ENCODE measurements at places on chromosomes 7 and 10. TPM values are rescaled to one million over a fixed set of nuclear protein-coding genes. Genes with fewer than 3 reads are reported as not detected.

- H3K27ac ChIP-seq, result no peak within 1 kb of the TSS
- no peak for DNase-seq
- H3K4me1 ChIP-seq, result no peaks in the 10 kb centered on the region
- H3K27me3 ChIP-seq, result no peaks in the 10 kb centered on the region
- no peaks in the 10 kb centered on the region for H3K36me3 ChIP-seq
These were observed at the start of gene CPA2 for GRCh38 chr7:130266258-130266960. Gene CPA2 (plus strand): TSS chr7:130266863. CDS start chr7:130266882, 19 bp downstream.

SUFU gene
- total RNA-seq, result 5.3 TPM

GRCh38 chr10:79313320-79313719, 33.9 kb upstream of the PPIF start:
- H3K4me3 ChIP-seq, result no peak overlapping the region
- no peak for DNase-seq
- H3K4me1 ChIP-seq, result no peaks in the 10 kb centered on the region
- peaks cover 16% of the 10 kb centered on the region for H3K36me3 ChIP-seq

- no peaks in the 10 kb centered on the region for H3K4me1 ChIP-seq
- no peak overlapping the region for H3K27ac ChIP-seq
- H3K4me3 ChIP-seq, result no peak overlapping the region
- no peaks in the 10 kb centered on the region for H3K27me3 ChIP-seq
These were observed 386.1 kb upstream of the COBL start for GRCh38 chr7:51702673-51703072.

IKZF1 gene
- 9.0 TPM for total RNA-seq

GRCh38 chr10:43353495-43354329, 17.7 kb upstream of the FXYD4 start:
- H3K36me3 ChIP-seq, result no peaks in the 10 kb centered on the region
- H3K4me1 ChIP-seq, result no peaks in the 10 kb centered on the region
- H3K27ac ChIP-seq, result no peak overlapping the region
- H3K4me3 ChIP-seq, result no peak overlapping the region
- no peaks in the 10 kb centered on the region for H3K27me3 ChIP-seq

GRCh38 chr10:130040817-130041330, 69.8 kb downstream of the C10orf143 start:
- no peak overlapping the region for H3K27ac ChIP-seq
- no peaks in the 10 kb centered on the region for H3K27me3 ChIP-seq
- no peaks in the 10 kb centered on the region for H3K36me3 ChIP-seq
- H3K4me1 ChIP-seq, result no peaks in the 10 kb centered on the region
- no peak overlapping the region for H3K4me3 ChIP-seq

IFIT2 gene
- total RNA-seq, result 10.4 TPM

SLC13A1 gene
- not detected for total RNA-seq

NANOS1 gene
- total RNA-seq, result not detected

- no peak overlapping the region for H3K27ac ChIP-seq
- no peaks in the 10 kb centered on the region for H3K4me1 ChIP-seq
- H3K36me3 ChIP-seq, result no peaks in the 10 kb centered on the region
These were observed 31.1 kb downstream of the SEMA3E start for GRCh38 chr7:83617858-83618257.

GRCh38 chr10:36188461-36188860, 546.4 kb upstream of the FZD8 start:
- H3K4me3 ChIP-seq, result no peak overlapping the region
- no peaks in the 10 kb centered on the region for H3K27me3 ChIP-seq
- H3K27ac ChIP-seq, result no peak overlapping the region
- H3K36me3 ChIP-seq, result no peaks in the 10 kb centered on the region
- DNase-seq, result no peak

DNA sequence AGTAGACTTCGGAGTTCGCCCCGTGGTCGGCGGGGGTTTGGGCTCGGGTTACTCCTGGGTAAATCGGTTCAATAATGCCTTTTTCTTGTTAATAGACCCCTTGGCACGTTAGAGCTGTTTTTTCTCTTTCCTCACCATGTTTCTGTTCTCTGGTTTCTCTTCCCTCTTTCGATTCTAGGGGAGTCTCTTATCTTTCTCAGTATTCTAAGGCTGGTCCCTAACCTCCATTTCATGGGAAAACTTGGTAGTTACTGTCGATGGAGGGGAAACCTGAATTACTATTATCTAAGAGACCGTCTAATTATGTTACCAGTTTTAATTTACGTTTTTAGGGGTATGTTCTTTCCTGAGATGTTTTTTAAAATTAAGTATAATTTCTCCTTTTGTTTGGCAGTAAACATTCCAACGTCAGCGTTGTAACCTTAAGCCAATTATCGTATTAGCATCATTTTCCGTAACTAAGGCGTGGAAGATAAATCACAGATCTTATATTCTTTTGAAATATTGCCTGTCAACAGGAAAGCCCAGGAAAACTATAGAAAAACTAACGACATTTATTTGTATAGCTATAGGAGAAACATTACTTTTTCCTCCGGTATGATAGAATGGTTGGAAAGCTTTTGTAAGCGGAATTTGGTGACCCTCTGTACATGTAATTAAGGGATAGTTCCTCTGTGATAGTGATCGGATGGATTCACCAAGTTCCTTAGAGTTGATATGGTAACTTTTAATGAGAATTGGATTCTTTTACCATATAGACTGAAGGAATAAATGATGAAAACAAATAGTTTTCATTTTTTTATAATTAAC, 847 bp downstream of the BTAF1 start:
- H3K36me3 ChIP-seq, result no peaks in the 10 kb centered on the region
- DNase-seq, result no peak
- peak overlapping the region; percentile 69 for H3K4me3 ChIP-seq
- H3K27me3 ChIP-seq, result no peaks in the 10 kb centered on the region

LLCFC1 gene
- not detected for total RNA-seq

- H3K4me3 ChIP-seq, result no peak overlapping the region
- H3K36me3 ChIP-seq, result no peaks in the 10 kb centered on the region
- no peaks in the 10 kb centered on the region for H3K27me3 ChIP-seq
- DNase-seq, result no peak
- no peak overlapping the region for H3K27ac ChIP-seq
- H3K4me1 ChIP-seq, result no peaks in the 10 kb centered on the region
These were observed 30.5 kb upstream of the TRIM8 start for GRCh38 chr10:102613785-102614184.

DNA sequence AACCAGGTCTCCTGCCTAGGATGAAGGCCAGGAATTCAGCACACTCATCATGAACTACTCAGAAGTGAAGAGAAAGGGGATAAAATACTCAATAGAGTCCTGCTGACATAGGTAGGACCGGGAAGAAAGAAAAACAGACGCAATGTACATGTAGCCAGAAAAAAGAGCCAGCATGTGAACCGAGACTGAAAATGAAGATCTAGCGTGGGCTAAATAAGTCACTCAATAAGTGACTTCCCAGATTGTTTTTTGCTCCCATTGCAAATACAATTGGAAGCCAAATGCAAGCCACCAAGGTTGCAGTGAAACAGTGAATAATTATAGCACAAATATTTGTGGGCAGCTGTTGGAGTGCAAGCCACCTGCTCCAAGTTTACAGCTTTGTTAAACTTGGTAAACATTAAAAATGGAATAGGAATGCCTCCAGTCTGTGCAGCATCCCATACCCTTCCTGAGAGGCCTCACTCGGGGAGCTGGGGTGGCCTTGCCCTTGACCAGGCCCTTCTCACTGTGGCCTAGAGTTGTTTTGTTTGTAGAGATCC, 34.7 kb upstream of the HPS1 start:
- H3K4me3 ChIP-seq, result no peak overlapping the region
- H3K36me3 ChIP-seq, result no peaks in the 10 kb centered on the region
- no peak overlapping the region for H3K27ac ChIP-seq
- DNase-seq, result no peak
- H3K27me3 ChIP-seq, result no peaks in the 10 kb centered on the region

- no peak overlapping the region for H3K27ac ChIP-seq
- H3K36me3 ChIP-seq, result no peaks in the 10 kb centered on the region
- no peak overlapping the region for H3K4me3 ChIP-seq
- no peak for DNase-seq
- peaks cover 12% of the 10 kb centered on the region for H3K27me3 ChIP-seq
- no peaks in the 10 kb centered on the region for H3K4me1 ChIP-seq
These were observed 1.9 kb upstream of the ARHGAP22 start for GRCh38 chr10:48606530-48607355.

DNA sequence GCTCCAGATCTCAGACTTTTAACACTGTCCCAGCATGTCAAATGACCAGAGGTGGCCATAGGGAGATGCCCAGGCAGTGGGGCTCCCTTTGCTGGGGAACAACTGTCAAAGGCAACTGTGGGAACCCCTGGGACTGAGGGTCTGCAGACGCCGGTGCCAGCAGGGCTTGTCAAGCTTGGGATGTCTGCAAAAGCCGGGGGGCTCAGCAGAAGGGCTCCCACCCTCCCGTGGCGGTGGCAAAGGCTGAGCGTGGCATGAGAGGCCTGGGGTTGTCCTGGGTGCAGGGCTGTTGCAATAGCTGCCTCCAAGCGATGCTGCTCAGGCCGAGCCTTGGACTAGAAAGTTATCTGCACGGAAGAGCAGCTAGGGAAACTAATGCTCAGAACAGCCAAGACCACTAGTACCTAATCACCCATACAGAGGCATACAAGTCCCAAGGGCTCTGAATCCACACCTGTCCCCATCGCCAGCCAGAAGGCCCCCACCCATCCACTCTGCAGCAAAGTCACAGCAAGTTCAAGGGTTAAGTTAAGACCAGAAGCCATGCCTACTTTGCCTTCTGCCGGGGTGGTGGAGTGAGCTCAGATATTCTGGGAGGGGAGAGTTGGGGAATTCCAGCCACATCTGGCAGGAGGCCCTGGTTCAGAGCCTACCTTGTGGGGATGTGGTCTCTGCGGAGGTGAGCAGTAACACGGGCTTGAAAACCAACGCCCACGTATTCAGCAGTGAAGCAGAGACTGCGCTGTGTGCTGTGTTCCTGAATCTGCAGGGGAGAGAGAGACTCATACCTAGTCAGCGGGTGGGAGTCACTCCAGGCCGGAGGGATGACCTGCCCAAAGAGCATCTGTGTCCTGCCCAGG, 4.6 kb downstream of the SH2B2 start:
- no peaks in the 10 kb centered on the region for H3K36me3 ChIP-seq
- no peak for DNase-seq
- H3K4me1 ChIP-seq, result no peaks in the 10 kb centered on the region
- H3K27ac ChIP-seq, result no peak overlapping the region
- no peaks in the 10 kb centered on the region for H3K27me3 ChIP-seq
- H3K4me3 ChIP-seq, result no peak overlapping the region

STEAP1 gene
- 12.5 TPM for total RNA-seq

DDC gene
- 37.9 TPM for total RNA-seq

- H3K4me1 ChIP-seq, result no peaks in the 10 kb centered on the region
- peak overlapping the region; percentile 93 for H3K4me3 ChIP-seq
- no peaks in the 10 kb centered on the region for H3K36me3 ChIP-seq
- no peaks in the 10 kb centered on the region for H3K27me3 ChIP-seq
These were observed 2.5 kb downstream of the P4HA1 start for GRCh38 chr10:73093922-73094850.

- H3K36me3 ChIP-seq, result no peaks in the 10 kb centered on the region
- no peaks in the 10 kb centered on the region for H3K4me1 ChIP-seq
- no peak overlapping the region for H3K4me3 ChIP-seq
- H3K27me3 ChIP-seq, result no peaks in the 10 kb centered on the region
- DNase-seq, result no peak
These were observed 5.8 kb downstream of the PLA2G12B start for GRCh38 chr10:72948762-72949161.

GRCh38 chr7:104956753-104957450, 57.1 kb upstream of the KMT2E start:
- H3K36me3 ChIP-seq, result no peaks in the 10 kb centered on the region
- H3K4me1 ChIP-seq, result no peaks in the 10 kb centered on the region
- no peaks in the 10 kb centered on the region for H3K27me3 ChIP-seq
- H3K4me3 ChIP-seq, result no peak overlapping the region
- H3K27ac ChIP-seq, result no peak overlapping the region
- DNase-seq, result no peak

- no peak overlapping the region for H3K4me3 ChIP-seq
- no peaks in the 10 kb centered on the region for H3K4me1 ChIP-seq
- no peaks in the 10 kb centered on the region for H3K27me3 ChIP-seq
- no peaks in the 10 kb centered on the region for H3K36me3 ChIP-seq
- H3K27ac ChIP-seq, result no peak overlapping the region
These were observed 61.3 kb downstream of the YKT6 start for GRCh38 chr7:44262031-44262430.

TMEM236 gene
- total RNA-seq, result 0.20 TPM

OR2A42 gene
- total RNA-seq, result not detected

- H3K4me1 ChIP-seq, result no peaks in the 10 kb centered on the region
- peak within 1 kb of the TSS; percentile 88 for H3K27ac ChIP-seq
- no peaks in the 10 kb centered on the region for H3K27me3 ChIP-seq
- DNase-seq, result peak; percentile 73
- H3K36me3 ChIP-seq, result no peaks in the 10 kb centered on the region
These were observed at the start of gene ZMYND11 for GRCh38 chr10:135132-135600. Gene ZMYND11 (plus strand): TSS chr10:135455. CDS start chr10:180013, 44,558 bp downstream.

DNA sequence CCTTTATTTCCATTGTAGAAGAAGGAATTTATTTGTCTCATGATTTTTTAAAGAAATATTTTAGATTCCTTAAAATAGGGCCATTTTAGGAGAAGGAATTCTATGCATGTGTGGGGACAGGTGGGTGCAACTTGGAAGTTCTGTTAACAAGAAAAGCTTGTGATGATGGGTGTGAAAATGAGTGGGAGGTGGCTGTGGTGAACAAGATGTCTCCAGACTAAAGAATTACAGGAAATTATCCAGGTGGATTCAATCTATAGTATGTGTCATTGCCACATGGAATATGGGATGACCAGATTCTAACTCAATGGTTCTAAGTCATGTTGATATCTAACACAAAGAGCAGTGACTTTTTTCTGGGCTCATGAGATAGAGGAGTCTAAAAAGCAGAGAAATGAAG, 229.6 kb upstream of the IGFBP3 start:
- H3K4me1 ChIP-seq, result peaks cover 20% of the 10 kb centered on the region
- no peaks in the 10 kb centered on the region for H3K36me3 ChIP-seq
- H3K27me3 ChIP-seq, result no peaks in the 10 kb centered on the region
- no peak overlapping the region for H3K27ac ChIP-seq

GRCh38 chr10:20059084-20059835, 243.0 kb downstream of the PLXDC2 start:
- peaks cover 22% of the 10 kb centered on the region for H3K4me1 ChIP-seq
- H3K36me3 ChIP-seq, result no peaks in the 10 kb centered on the region
- peak overlapping the region; percentile 64 for H3K27ac ChIP-seq
- DNase-seq, result no peak
- H3K27me3 ChIP-seq, result no peaks in the 10 kb centered on the region

PDIA4 gene
- total RNA-seq, result 240 TPM

NPVF gene
- total RNA-seq, result not detected

DNA sequence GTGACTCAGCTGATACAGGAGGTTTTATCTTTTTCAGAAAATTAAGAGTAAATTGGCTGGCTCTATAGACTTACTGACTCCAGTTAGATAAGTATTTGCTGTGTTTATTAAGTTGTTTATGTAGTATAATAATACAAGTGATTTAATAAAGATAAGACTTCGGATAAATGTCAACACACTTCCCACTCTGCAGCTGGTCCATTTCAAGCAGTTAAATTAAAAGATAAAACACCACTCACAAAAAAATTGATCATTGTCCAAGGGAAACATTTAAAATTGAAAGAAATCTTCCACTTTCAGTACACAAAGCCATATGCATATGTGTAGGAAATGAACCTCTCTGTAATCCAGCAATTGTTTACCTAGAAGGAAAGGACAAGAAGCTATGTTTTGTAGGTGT, 106.1 kb upstream of the SP8 start:
- no peaks in the 10 kb centered on the region for H3K27me3 ChIP-seq
- no peak overlapping the region for H3K27ac ChIP-seq
- H3K4me3 ChIP-seq, result no peak overlapping the region
- H3K4me1 ChIP-seq, result no peaks in the 10 kb centered on the region
- no peaks in the 10 kb centered on the region for H3K36me3 ChIP-seq

NXPH1 gene
- total RNA-seq, result not detected

GPR15LG gene
- total RNA-seq, result not detected

Data from right lobe of liver (tissue), 6 donors.